ENCODE measurements at places on chromosomes 2 and 18. TPM values are rescaled to one million over a fixed set of nuclear protein-coding genes. Genes with fewer than 3 reads are reported as not detected.

DNA sequence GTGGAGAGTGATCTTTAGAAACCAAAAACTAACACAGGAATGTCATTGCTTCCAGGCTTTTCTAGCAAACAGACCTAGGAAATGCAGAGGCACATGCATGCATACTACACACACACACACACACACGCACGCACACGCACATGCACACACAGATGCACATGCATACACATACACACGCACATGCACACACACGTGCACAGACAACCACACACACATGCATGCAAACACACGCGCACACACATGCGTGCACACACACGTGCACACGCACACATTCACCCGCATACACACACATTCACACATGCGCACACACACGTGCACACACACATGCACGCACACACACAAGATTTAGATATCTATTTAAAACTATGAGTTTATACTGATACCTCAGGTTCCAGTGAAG lies 379.5 kb downstream of the ZNF516 start:
- no peak for DNase-seq
- no peak overlapping the region for H3K4me3 ChIP-seq
- H3K27ac ChIP-seq = no peak overlapping the region
- no peaks in the 10 kb centered on the region for H3K27me3 ChIP-seq
- no peaks in the 10 kb centered on the region for H3K4me1 ChIP-seq

DNA sequence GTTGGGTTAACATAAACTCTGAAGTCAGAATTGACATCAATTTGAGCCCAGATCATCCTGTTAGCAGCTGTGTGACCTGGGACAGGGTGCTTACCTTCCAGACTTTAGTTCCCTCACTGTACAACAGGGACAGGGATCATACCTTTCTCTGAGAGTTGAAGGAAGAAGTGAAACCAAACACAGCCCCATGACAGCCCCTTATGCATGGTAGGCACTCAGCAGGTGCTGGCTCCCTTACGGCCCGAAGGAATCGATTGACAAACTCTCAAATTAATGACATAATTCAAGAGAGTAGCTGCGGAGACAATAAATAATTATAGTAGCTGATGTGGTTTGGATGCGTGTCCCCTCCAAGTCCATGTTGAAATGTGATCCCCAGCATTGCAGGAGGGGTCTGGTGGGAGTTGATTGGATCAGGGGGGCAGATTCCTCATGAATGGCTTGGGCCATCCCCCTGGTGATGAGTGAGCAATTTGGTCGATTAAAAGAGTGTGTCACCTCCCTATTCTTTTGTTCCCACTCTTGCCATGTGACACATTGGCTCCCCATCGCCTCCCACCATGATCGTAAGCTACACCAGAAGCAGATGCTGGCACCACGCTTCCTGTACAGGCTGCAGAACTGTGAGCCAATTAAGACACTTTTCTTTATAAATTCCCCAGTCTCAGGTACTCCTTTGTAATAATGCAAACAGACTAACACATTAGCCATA lies 72.4 kb downstream of the ODC1 start:
- DNase-seq = no peak
- no peak overlapping the region for H3K4me3 ChIP-seq
- no peaks in the 10 kb centered on the region for H3K27me3 ChIP-seq
- no peaks in the 10 kb centered on the region for H3K4me1 ChIP-seq

DNA sequence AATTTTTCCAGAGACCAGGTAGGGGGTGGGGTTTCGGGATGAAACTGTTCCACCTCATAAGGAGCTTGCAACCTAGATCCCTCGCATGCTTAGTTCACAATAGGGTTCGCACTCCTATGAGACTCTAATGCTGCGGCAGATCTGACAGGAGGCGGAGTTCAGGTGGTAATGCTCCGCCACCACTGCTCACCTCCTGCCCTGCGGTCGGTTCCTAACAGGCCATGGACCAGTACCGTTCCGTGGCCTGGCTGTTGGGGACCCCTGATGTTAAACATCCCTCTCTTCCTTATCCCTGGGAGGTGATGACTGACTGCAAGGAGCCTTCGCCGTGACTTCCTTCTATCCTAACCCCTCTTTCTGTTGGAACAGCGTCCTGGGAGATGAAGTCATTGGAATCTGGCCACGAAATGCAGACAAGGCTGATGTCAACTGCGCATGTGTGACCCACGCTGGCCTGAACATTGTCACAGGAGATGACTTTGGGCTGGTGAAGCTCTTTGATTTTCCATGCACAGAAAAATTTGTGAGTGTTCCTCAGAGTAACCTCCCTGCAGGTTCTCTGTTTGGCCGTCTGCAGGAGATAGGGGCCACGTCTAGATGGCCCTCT lies 82.4 kb downstream of the RTN4 start:
- H3K36me3 ChIP-seq = no peaks in the 10 kb centered on the region
- no peak overlapping the region for H3K4me3 ChIP-seq
- no peaks in the 10 kb centered on the region for H3K27me3 ChIP-seq
- H3K27ac ChIP-seq = no peak overlapping the region

GRCh38 chr2:12330916-12331315 lies 385.8 kb upstream of the TRIB2 start:
- no peaks in the 10 kb centered on the region for H3K27me3 ChIP-seq
- no peak overlapping the region for H3K4me3 ChIP-seq
- DNase-seq = no peak
- H3K36me3 ChIP-seq = no peaks in the 10 kb centered on the region

DNA sequence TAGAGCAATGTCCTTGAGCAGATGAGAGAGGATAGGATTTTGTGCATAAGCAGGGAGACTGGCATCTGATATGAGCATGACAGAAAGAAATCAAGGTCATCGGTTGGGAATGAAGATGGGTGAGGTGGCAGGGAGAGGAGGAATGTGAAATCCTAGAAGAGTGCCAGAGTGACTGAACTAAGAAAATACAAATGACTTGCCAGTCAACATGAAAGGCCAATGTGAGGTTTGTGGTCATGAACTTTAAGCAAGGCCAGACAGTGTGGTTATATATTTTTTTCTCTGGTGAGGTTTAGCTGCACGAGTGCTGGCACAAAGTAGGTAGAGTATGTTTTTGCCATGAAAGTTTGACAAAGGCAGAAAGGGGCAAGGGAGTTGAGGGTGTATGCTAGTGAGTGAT lies 21.2 kb downstream of the QPCT start:
- no peak for DNase-seq
- no peak overlapping the region for H3K4me3 ChIP-seq
- no peaks in the 10 kb centered on the region for H3K36me3 ChIP-seq

- no peak overlapping the region for H3K4me3 ChIP-seq
- DNase-seq = no peak
- H3K27ac ChIP-seq = no peak overlapping the region
- no peaks in the 10 kb centered on the region for H3K27me3 ChIP-seq
Observed at GRCh38 chr18:61086657-61087056, 246.6 kb upstream of the CDH20 start.

GRCh38 chr2:99572373-99573164 lies 82.8 kb upstream of the REV1 start:
- H3K4me1 ChIP-seq = no peaks in the 10 kb centered on the region
- H3K36me3 ChIP-seq = no peaks in the 10 kb centered on the region
- H3K27me3 ChIP-seq = no peaks in the 10 kb centered on the region
- no peak for DNase-seq

- H3K36me3 ChIP-seq = no peaks in the 10 kb centered on the region
- no peak overlapping the region for H3K4me3 ChIP-seq
- H3K27me3 ChIP-seq = no peaks in the 10 kb centered on the region
- no peak overlapping the region for H3K27ac ChIP-seq
- H3K4me1 ChIP-seq = no peaks in the 10 kb centered on the region
Observed at GRCh38 chr18:49569724-49570123, 7.9 kb downstream of the LIPG start.

DNA sequence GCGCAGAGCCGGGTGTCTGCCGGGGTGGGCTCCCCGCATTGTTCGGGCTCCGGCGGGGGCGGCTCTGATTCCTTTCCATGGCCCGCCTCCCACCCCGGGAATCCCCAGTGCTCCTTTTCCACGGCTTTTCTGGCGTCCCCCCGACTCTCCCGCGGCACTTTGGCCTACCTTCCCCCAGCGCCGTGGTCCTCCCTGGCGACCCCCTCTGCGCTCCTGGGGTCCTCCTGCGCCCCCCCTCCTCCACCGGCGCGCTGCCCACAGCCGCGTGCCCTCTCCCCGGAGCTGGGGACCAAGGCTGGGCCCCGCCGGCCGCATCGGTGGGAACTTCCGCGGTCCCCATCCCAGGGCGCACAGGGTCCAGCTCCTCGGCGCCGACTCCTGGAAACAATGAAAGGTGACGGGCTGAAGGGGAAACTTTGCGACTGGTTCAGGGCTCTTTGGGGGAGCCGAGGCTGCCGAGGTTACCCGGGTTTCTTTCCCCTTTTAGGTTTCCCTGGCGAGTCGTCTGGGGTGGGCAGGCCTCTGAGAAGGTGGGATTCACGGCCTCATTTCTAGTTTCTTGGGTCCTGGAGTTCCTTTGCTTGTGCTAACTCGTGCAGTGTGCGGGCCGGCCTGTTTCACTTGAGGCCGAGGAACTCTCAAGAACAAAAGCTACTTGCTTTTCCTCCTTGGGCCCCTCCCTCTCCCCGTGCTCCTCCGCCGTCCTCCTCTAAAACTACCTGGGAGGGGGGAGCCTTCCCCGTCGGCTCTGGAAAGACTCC lies 2.2 kb downstream of the TGIF1 start:
- H3K4me3 ChIP-seq = peak overlapping the region; percentile 88
- peak overlapping the region; percentile 99 for H3K27ac ChIP-seq
- H3K27me3 ChIP-seq = no peaks in the 10 kb centered on the region
- DNase-seq = peak; percentile 77

GRCh38 chr18:12234451-12235190 lies 19.5 kb upstream of the CIDEA start:
- H3K4me1 ChIP-seq = no peaks in the 10 kb centered on the region
- H3K27me3 ChIP-seq = no peaks in the 10 kb centered on the region
- no peak overlapping the region for H3K27ac ChIP-seq
- no peaks in the 10 kb centered on the region for H3K36me3 ChIP-seq
- H3K4me3 ChIP-seq = no peak overlapping the region

DNA sequence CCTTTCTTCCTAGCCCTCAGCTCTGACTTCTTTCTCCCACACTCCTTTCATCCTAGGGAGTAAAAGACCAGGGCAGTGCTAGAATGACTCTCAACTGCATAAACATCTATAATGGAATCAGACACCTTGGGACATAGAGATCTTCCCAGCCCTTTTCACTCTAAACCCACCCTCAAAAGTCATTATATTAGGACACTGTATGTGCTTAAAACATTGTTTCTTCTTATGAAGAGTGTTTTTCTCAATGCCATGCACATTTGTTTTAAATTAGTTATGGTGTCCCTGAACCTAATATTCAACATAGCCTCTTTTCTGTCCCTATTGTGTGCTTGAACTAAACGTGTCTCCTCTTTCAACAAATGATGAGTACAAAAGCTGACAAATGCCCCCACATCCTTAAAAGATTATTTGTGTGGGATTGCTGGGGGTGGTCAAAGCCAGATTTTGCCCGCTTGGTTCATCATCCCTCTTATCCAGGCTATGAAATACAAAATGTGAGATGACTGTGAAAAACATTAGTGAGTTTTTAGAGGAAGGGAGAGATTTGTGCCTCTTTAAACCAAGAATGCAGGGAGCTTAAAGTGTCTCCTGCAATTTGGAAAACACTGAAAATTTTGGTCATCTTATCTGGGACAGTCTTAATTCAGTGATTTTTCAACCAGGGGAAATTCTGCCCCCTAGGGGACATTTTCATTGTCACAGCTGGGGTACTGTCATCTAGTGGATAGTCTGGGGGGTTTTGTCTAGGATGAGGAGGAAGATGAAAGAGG lies 29.0 kb downstream of the SERPINB5 start:
- no peak overlapping the region for H3K4me3 ChIP-seq
- no peaks in the 10 kb centered on the region for H3K4me1 ChIP-seq
- H3K36me3 ChIP-seq = no peaks in the 10 kb centered on the region
- no peak overlapping the region for H3K27ac ChIP-seq
- DNase-seq = no peak

DNA sequence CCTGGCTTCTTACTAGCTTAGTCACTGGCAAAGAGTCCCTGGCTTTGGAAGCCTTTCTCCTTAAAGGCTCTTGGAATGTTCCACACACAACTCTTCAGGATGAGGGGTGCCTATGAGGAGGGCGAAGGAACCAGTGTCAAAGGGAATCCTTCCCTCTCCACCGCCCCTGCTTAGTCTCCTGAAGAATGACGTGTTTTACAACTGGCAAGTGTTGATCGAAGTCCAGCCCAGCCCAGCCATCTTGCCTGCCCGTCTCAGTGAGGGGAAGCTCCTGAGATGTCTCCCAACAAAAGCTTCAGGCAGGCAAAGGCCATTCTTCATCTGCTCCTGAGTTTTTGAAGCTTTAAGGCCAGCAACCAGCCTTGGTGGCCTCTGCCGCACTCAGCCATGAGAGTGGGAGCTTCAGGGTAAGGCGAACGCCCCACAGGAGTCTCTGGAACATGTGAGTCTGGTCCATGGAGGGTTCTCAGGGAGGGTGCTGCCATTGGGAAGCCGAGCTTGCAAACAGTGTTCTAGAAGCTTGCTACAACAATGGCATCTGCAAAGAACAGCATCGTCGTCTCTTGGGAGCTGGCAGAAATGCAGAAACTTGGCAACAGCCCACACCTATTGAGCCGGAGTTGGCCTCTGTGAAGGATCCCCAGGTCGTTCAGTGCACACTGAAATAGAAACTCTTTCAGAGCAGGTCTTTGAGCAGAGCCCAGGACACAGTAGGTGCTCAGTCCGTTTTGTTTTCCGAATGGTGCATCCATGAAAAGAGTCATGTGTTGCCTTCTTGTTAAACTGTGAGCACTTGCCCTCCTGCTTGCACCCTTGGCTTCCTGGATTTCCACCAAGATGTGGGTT lies 220.7 kb downstream of the SEPTIN10 start:
- no peaks in the 10 kb centered on the region for H3K4me1 ChIP-seq
- H3K27ac ChIP-seq = no peak overlapping the region
- no peak overlapping the region for H3K4me3 ChIP-seq
- H3K27me3 ChIP-seq = no peaks in the 10 kb centered on the region
- no peaks in the 10 kb centered on the region for H3K36me3 ChIP-seq

DNA sequence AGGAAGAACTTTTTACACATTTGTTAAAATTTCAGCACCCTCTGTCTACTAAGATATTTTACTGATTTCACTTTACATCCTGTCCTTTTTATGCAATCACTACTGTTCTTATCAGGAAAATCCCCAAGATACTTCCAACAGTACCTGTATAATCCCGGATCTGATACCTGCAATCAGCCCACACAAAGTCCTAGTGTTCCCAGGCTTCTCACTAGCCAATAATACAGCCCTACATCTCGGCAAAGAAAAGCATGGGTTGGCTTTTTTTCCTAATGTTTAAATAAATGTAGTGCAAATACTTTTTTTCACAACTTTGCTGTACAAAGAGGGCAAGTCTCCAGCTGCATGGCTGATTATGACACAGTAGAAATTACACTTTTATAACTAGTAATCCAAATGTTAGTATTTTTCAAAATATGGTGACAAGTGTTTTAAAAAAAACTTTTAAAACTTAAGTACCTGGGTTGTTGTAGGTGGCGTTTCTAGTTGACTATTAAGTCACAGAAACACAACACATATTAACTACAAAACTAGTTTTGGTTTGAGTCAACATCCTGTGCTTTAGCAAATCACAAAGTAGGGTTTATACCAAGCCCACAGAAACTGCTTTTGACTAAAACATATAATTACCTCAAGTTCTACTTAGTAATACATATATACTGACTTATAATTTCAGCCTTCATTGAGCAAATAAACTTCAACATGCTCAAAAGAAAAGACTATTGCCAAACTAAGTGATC lies 19.5 kb downstream of the CNOT11 start:
- DNase-seq = no peak
- H3K36me3 ChIP-seq = no peaks in the 10 kb centered on the region
- no peak overlapping the region for H3K4me3 ChIP-seq
- no peaks in the 10 kb centered on the region for H3K27me3 ChIP-seq

C1D gene
- 32.3 TPM for total RNA-seq

DSG1 gene
- total RNA-seq = 22.2 TPM

GALNT3 gene
- total RNA-seq = 36.7 TPM

ACVR1C gene
- 41.4 TPM for total RNA-seq

SCN7A gene
- total RNA-seq = 11.5 TPM

SOWAHC gene
- 18.4 TPM for total RNA-seq
